ENCODE measurements at places on chromosomes 2 and 18.

GRCh38 chr2:206217166-206217565 lies 57.3 kb upstream of the ZDBF2 start:
- no peak for DNase-seq

GRCh38 chr18:69469444-69469919 lies 68.8 kb downstream of the DOK6 start:
- no peak for DNase-seq

- peak; percentile 38 for DNase-seq
Measured at GRCh38 chr2:3626812-3627499, 31.0 kb upstream of the ALLC start.

GRCh38 chr18:77993188-77993981 lies 743.7 kb downstream of the GALR1 start:
- no peak for DNase-seq

- DNase-seq = peak; percentile 67
Measured at GRCh38 chr18:59516356-59517155, 157.5 kb upstream of the LMAN1 start.

GRCh38 chr2:23323917-23324680 lies 60.9 kb upstream of the KLHL29 start:
- DNase-seq = no peak

GRCh38 chr2:46841621-46842020 lies 74.0 kb downstream of the MCFD2 start:
- peak; percentile 9 for DNase-seq

DNA sequence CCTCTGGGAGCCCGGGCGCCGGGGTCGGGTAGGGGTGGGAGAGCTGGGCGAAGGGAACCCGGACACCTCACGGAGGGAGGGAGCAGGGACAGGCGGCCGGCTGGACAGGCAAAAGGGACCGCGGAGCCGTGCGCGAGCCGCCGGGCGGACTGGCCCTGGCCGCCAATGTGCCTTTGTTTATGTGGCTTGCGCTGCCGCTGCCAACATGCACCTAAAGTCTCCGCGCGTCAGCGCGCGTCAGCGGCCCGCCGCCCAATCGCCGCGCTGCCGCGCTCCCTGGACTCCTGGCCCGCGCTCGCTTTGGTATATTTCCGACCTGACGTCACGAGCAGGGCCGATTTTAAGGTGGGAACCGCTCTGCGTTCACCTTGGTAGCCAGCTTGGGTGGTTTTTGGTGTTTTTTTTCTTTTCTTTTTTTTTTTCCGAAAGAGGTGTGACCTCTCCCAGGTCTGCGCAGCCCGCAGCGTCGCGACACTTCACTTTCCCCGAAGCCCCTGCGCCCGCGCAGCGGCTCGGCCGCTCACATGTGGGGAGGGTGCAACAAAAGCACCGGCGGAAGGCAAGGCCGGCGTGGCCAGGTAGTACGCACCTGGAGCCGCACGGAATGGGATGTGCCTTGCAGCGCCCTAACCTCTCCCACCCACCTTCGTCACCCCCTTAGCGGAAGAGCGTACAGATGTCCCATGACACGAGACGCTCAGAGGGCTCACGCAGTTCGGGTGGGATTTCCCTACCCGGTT lies at the start of gene NR4A2:
Gene NR4A2 (minus strand): TSS at position 188 of the 740 bp plus-strand sequence. CDS start 2,535 bp downstream, outside the sequence.
- peak; percentile 94 for DNase-seq

GRCh38 chr2:101521487-101521886 lies 46.6 kb upstream of the RFX8 start:
- DNase-seq = no peak

- peak; percentile 19 for DNase-seq
Measured at GRCh38 chr18:79531926-79532312, 136.2 kb downstream of the NFATC1 start.

- DNase-seq = peak; percentile 5
Measured at GRCh38 chr2:127048969-127049897, 57.7 kb downstream of the BIN1 start.

DNA sequence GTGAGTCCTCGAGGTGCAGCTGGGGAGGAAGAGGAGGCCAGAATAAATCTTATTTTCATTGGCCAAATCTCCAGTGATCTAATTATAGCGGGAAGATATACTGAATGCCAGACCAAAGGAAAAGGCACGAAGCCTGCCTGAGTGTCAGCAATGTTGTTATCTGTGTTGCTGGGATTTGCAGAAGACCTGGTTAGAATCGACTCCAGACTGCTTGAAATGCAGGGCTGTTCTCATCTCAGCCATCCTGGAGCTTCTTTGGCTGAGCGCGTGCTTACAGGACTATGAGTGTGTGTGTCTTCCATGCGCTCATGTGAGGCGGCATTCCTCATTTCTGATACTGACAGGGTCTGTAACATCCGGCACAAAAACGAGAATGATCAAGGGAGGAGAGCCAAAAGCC lies 81.2 kb downstream of the TSN start:
- DNase-seq = peak; percentile 35

DNA sequence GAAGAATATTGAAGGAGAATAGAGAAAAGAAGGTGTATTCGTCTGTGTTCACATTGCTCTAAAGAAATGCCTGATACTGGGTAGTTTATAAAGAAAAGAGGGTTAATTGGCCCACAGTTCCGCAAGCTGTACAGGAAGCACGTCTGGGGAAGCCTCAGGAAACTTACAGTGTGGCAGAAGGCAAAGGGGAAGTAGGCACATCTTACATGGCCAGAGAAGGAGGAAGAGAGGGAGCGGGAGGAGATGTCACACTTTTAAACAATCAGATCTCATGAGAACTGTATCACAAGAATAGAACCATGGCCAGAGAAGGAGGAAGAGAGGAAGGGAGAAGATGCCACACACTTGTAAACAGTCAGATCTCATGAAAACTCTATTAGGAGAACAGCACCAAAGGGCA lies 159.6 kb upstream of the TPO start:
- no peak for DNase-seq

- no peak for DNase-seq
Measured at GRCh38 chr2:16079637-16080036, 139.3 kb downstream of the MYCN start.

DNA sequence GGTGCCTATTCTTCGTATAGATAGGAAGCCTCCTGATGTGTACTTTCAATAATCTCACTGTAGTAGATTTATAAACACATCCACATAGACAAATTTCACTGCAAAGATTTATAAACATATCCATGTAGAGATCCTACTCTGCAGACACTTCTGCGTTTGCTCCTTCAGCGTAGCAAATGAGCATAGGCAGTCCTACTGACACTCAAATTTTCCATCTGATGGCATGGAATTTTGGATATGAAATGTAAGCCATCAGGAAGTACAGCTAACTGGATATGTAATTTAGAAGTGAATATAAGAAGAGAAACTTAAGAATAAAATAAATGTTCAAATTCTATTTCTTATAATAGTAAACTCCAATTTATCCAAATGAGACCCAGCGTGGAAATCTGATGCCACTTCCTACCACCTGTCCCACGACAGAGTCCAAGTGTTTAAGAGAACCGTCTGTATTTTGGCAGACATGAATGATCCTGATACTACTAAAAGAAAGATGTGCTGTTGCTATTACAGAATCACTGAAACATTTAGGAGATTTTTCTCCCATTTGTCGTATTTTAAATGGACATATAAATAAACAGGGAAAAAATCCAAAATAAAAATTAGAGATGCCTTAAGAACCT lies 86.0 kb downstream of the DTNA start:
- DNase-seq = no peak

- no peak for DNase-seq
Measured at GRCh38 chr2:40315683-40316082, 136.2 kb downstream of the SLC8A1 start.

DNA sequence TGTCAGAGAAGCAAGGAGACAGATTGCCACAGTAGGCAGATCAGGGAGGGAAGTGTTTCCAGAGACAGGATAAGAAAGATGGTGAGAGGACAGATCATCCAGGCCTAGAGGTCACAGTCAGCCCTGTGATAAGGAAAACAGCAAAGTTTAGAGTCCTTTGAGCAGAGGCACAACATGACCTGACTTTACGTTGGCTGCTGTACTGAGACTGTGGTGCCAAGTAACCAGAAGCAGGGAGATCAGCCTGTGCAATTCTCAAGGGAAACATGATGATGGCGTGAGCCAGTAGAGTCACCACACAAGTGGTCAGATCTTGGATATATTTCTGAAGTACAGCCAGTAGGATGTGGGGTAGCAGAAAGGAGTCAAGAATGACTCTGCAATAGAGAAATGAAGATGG lies 43.7 kb downstream of the SMC6 start:
- no peak for DNase-seq

GRCh38 chr2:98876741-98877140 lies 59.3 kb downstream of the CRACDL start:
- DNase-seq = no peak

DNA sequence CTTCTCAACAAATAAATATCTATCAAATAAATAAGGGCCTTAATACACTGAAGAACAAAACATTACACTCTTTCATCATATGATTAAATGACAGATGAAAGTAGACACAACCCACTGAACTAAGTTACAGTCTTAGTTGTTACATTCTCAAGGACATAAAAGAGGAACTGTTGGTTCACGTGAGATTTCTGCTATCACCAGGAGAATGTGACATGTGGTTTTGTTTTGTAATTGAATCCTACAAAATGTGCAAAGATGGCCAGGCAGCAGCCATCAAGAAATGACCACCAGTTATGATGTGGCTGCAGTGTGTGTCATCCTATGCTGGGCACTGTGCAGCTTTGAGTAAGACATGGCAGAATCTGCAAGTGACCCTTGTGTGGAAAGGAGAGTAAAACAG lies 310.6 kb upstream of the PIK3C3 start:
- no peak for DNase-seq
